ENCODE measurements at places on chromosomes 12 and 14.

DNA sequence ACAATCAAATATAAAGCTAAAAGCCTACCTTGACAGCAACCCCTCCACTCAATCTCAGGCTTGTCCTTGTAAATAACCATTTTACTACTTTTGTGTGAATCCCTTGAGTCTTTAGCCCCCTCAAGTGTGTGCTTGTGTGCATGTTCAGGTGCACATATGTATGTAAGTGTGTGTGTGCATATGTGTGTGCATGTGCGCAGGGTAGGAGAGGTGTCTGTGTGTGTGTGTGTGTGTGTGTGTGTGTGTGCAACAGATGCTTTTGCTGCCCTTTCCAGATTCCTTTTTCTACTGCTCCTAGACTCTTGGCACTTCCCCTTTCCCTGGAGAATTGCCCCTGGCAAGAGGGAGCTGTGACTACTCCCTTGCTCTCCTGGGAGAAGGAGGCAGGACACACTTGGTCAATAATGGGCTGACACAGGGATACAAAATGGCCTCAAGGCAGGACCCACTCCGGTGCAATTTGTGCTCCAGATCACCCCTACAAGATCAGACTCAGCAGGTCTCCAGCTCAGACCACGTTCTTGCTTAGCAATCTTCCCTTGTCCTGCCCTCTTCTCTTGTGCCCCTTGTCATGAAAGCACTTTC, 73.4 kb downstream of the IFNG start:
- DNase-seq, result no peak

DNA sequence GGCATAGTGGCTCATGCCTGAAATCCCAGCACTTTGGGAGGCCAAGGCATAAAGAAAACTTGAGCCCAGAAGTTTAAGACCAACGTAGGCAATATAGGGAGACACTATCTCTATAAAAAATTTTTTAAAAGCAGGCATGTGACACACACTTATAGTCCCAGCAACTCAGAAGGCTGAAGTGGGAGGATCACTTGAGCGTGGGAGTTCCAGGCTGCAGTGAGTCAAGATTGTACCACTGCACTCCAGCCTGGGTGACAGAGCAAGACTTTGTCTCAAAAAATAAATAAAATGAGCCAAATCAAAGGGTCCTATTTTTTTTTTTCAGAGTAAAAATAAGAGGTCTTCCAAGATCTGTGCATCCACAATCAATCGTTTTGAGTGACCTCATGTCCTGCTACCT, 237.6 kb downstream of the SLC16A7 start:
- DNase-seq, result no peak

GRCh38 chr12:110934093-110934852, 13.9 kb upstream of the MYL2 start:
- DNase-seq, result no peak

DNA sequence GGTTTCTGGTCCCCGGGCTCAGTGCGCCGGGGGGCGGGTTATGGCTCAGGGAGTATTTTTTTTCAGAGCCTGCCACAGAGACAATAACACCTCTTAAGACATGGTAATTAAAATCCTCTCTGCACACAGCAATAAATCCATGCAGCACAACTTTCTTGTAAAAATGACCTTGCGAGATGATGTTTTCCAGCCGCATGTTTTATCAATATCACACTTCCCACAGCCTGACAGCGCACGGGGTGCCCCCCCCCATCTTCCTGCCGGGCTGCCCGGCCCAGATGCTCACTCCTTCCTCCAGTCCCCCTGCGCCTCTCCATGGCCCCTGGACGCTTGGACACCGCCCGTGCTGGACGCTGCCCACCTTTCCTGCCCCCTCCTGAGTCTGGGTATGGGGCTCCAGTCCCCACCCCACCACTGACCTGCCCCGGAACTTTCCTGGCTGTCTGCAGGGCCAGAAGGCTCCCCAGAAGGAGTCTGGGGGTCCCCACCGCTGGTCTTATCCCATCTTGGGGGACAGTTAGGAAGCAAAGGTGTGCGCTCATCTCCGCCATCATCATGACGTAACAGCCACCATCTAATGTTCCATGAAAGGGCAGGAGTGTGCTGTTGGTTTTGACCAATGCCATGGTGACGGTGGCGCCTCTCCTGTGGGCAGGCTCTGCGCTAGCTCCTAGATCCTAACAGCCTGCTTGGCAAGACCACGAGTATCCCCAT, 182.9 kb downstream of the KIF26A start:
- DNase-seq, result no peak

- peak; percentile 11 for DNase-seq
These were observed 777 bp downstream of the ASCL1 start for GRCh38 chr12:102958073-102958829.

DNA sequence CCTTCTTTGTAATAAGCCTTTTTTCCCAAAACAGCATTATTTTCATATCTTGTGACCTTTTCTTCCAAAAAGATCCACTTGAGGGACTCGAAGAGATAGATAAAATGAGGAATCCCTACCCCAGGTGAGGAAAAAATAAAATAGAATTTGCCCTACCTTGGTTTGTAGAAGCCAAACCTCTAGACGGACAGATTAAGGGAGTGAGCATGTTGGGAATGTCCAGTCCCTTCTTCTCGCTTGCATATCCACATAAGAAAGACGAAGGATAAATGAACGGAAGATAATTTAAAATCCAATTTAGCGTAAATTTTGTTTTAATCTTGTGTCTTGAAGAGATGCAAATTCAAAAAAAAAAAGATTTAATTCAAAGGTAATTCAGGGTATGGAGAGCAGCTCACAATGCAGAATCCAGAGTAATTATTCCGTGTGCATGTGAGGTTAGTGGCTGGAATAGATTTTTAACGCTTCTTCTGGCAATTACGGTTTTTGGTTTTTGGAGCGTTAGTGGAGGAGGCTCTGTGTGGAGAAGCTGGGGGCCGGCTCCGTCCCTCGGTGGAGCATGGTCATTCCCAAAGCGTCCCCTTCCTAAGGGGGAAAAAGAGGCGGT, 1.5 kb downstream of the GRIN2B start:
- DNase-seq, result no peak

DNA sequence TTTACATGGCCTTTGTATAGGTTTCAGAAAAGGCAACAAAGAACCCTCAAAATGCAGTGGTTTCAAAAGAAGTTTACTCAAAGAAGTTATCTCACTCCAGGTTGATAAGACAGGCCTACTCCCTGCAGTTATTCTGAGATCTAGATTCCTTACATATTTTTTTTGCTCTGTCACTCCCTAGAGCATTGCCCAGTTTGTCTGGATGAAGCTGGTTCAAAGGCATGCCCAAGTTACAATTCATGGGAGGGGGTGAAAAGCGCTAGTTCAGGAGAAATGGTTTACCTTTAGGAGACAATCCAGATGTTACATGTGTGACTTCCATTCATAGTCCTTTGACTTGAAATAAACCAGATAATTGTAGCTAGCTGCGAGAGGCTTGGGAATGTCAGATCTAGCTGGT, 115.0 kb downstream of the TPH2 start:
- DNase-seq, result no peak

GRCh38 chr12:97960741-97961608, 498.4 kb downstream of the RMST start:
- DNase-seq, result peak; percentile 31

GRCh38 chr14:92433407-92433806, 80.2 kb upstream of the RIN3 start:
- no peak for DNase-seq

DNA sequence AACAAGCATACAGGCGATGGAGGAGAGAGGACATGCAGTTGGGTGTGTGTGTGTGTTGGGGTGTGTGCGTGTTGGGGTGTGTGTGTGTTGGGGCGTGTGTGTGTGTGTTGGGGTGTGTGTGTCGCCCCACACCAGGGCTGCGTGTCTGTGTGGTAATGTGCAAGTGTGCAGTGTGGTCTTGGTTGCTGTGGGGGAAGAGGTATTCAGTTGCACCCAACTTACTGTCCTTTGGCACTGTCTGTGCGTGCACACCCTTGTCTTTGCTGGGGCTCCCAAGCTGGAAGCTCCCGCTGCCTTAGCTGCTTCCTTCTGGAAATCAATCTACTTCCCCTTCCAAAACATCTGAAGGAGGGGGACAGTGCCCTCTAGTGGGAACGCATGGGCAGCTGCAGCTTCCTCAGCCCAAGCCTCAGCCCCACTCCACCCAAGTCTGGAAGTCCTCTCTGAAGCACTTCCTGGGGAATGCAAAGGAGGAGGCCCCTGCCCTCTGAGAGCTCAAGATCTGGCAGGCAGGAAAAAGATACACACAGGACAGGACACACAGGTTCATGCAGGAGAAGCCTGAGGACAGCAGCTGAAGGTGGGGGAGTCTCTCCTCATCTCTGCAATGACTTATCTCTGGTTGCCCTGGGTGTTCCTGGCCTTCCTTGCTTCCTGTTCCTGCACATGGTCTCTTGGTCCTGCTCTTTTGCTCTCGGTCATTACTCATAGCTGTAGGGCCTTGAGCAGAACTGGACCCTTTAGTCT, 13.1 kb downstream of the ASIC1 start:
- DNase-seq, result peak; percentile 74

DNA sequence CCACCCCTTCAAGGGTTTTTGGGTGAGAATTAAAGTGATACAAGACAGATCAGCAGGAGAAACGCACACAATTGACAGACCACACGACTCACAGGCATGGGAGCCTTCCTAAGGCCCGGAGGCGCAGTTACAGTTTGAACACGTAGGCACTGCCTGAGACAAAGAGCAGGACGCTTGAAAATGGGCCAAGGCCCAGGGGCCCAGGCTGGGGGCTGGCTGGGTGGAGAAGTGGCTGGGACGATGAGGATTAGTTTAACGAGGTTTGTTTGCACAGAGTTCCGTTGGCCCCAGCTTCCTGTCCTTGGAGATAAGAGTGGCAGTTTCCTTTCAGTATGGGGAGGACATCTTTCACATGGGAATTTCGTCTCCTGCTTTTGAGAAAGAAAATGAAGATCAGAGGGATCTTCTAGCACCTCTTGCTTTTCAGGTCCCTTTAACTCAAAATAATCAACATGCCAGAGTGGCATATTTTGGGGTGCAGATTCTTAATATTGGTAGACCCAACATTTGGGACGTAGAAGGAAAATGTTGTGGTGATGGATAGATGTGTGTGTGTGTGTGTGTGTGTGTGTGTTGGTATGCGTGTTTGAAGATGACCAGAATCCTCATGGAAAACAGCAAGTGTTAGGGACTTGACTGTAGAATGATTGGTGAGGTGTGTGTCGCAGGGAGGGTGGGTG, 44.6 kb downstream of the DLK1 start:
- no peak for DNase-seq

Data from erythroblast (primary cell).